ENCODE measurements at places on chromosomes 3 and 15. TPM values are rescaled to one million over a fixed set of nuclear protein-coding genes. Genes with fewer than 3 reads are reported as not detected.
A peak's percentile ranks its signal among the peaks of the same experiment; 100 is the strongest.

GRCh38 chr15:90851940-90852339, 16.4 kb upstream of the FURIN start:
- no peaks in the 10 kb centered on the region for H3K36me3 ChIP-seq
- H3K27me3 ChIP-seq: no peaks in the 10 kb centered on the region
- H3K4me1 ChIP-seq: peaks cover 7% of the 10 kb centered on the region
- no peak overlapping the region for H3K27ac ChIP-seq

Gene LSAMP
- total RNA-seq: 0.78 TPM

DNA sequence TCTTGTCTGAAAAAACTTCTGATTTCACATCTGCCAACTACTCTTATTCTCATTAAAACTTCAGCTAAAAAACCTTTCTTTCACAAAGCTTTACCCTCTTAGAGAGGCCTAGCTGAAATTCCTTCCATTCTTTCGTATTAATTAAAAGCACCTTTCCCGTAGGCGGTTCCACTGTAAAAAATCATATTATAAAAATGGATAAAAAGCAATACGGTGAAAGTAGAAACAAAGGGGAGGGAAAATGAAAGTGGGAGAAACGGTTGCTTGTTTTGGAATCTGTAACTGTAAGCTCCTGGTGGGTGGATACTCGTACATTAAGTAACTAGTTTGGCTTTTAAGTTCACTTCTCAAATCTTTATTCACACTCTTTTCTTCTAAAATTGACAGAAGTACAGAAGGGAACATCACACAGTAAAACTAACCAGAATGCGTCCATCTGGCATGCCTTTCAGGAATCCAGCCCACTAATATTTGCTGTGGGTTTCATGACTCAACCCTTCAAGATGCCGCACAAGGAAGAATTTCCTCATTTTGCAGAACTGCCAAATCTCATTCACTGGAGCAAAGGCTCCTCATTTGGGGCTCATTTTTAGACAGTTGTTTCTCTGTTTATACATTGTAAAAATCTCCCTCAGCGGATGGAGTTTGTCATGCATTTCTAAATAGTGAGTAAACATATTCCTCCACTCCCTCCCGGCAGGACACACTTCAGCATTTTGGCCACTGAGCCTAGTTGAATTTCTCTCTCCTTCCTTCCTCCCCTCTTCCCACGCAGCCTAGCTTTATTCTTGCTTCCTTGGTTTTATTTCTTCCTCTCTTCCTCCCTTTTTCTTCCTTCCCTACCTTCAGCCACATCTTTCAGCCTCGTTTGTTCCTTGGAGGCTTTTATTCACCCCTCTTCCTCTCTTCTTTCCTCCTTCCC, 419.5 kb upstream of the NAALADL2 start:
- H3K27ac ChIP-seq: peak overlapping the region; percentile 96
- peak overlapping the region; percentile 77 for H3K4me3 ChIP-seq
- H3K4me1 ChIP-seq: peaks cover 3% of the 10 kb centered on the region
- no peaks in the 10 kb centered on the region for H3K27me3 ChIP-seq

GRCh38 chr15:38782156-38782555, 217.5 kb upstream of the RASGRP1 start:
- H3K36me3 ChIP-seq: no peaks in the 10 kb centered on the region
- no peaks in the 10 kb centered on the region for H3K27me3 ChIP-seq
- H3K4me3 ChIP-seq: no peak overlapping the region
- H3K27ac ChIP-seq: no peak overlapping the region

- H3K4me3 ChIP-seq: no peak overlapping the region
- no peak overlapping the region for H3K27ac ChIP-seq
- DNase-seq: no peak
- no peaks in the 10 kb centered on the region for H3K27me3 ChIP-seq
- H3K36me3 ChIP-seq: no peaks in the 10 kb centered on the region
These were observed 17.3 kb downstream of the CD200 start for GRCh38 chr3:112350018-112350810.

- no peak for DNase-seq
- H3K4me3 ChIP-seq: no peak overlapping the region
- H3K27me3 ChIP-seq: no peaks in the 10 kb centered on the region
- no peak overlapping the region for H3K27ac ChIP-seq
These were observed 12.4 kb downstream of the ITGA11 start for GRCh38 chr15:68419301-68420175.

Gene FETUB
- total RNA-seq: not detected

GRCh38 chr15:101675015-101675414, 22.8 kb upstream of the TM2D3 start:
- no peak for DNase-seq
- H3K36me3 ChIP-seq: peaks cover 19% of the 10 kb centered on the region
- no peak overlapping the region for H3K4me3 ChIP-seq

DNA sequence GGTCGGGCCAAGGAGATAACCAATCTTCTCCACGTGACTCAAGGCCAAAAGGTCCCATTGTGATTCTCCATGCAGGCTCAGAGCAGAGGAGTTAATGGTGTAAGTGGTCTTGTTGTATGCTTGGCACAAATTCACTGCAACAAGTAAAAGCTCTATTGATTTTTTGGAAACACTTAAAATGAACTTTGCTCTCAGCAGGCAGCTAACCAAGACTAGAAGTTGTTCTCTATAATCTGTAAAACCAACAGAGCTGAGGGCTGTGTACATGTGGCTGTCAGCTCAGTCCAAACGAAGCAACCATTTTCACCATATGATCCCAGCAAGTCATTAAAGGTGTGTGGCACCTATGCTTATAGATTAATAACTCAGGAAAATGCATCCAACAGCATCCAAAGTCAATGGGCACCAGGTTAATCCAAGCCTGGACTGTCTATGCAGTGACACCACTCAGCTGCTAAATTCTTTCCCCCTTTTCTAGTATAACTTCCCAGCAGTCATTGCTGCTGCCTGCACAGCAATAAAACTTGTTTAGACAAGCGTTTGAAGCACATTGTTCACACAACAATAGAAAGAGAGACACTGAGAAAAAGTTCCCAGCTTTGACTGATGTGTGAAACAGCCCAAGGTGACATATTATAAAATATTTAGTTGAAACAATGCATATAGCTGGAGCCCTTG, 603.8 kb upstream of the ADAMTS9 start:
- no peaks in the 10 kb centered on the region for H3K36me3 ChIP-seq
- no peak for DNase-seq
- H3K27me3 ChIP-seq: no peaks in the 10 kb centered on the region
- no peak overlapping the region for H3K4me3 ChIP-seq
- no peaks in the 10 kb centered on the region for H3K4me1 ChIP-seq
- no peak overlapping the region for H3K27ac ChIP-seq

Gene KLHL40
- not detected for total RNA-seq

Gene KNG1
- total RNA-seq: not detected

Gene PPARG
- 20.7 TPM for total RNA-seq

Gene SELENOT
- 154 TPM for total RNA-seq

Gene CLDN16
- 0.27 TPM for total RNA-seq

Gene AHSG
- total RNA-seq: not detected

Gene CFAP161
- not detected for total RNA-seq

GRCh38 chr3:47578691-47579632, at the start of gene CSPG5:
Gene CSPG5 (minus strand): TSS chr3:47578865. CDS start chr3:47578693, 172 bp downstream.
- peaks cover 7% of the 10 kb centered on the region for H3K4me1 ChIP-seq
- H3K4me3 ChIP-seq: peak within 1 kb of the TSS; percentile 22
- H3K27ac ChIP-seq: no peak within 1 kb of the TSS
- no peaks in the 10 kb centered on the region for H3K27me3 ChIP-seq

GRCh38 chr15:33492434-33493052, 181.8 kb downstream of the RYR3 start:
- H3K27me3 ChIP-seq: no peaks in the 10 kb centered on the region
- DNase-seq: no peak
- no peaks in the 10 kb centered on the region for H3K36me3 ChIP-seq

DNA sequence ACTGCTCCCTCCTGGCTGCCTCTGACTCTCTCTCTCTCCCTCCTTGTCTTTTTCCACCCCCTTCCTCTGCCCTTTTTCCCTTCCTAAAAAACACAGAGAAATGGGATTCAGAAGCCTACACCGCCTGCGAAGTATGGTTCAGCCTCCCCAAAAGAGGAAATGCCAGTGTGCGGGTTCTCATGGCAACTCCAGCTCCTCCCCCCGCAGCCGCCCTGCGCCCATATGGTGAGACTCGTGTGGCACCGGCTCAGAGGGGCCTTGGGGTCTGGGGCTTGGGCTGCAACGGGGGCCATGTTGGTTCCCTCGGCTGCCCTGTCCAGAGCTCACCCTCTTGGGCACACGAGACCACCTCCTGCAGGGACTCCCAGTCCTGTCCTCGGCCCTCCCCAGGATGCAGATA, 23.6 kb upstream of the LINGO1 start:
- H3K27me3 ChIP-seq: no peaks in the 10 kb centered on the region
- H3K36me3 ChIP-seq: no peaks in the 10 kb centered on the region

DNA sequence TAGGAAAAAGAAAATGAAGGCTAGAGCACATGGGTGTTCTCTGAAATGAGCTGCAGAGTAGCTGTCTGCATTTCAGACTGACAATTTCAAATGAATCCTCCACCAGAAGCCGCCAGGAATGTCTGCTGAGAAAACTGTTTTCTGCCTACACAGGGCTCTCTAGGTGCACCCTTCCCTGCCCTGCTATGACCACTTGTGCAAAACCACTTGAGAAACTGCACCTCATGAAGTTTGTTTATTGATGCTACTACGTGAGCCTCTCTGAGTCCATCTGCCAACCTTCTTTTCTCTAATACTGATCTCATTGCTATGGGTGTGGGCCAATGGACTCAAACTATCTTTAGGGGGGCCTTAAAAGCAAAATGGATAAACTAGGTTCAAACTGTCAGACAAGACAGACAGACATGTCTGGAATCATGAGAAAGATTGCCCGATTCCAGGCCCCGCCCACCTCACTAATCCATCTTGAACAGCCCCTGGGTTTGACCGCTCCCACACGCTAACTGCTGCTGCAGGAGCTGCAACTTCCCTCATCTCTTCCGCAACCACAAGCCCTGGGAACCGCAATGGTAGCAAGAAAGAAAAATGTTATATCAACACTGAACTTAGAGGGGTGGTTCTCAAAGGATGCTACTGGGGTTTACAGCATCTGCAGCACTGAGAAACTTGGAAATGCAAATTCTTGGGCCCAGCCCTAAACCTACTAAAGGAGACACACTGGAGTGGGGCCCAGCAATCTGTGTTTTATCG, 9.0 kb upstream of the CD47 start:
- H3K27me3 ChIP-seq: no peaks in the 10 kb centered on the region
- DNase-seq: peak; percentile 81
- peak overlapping the region; percentile 80 for H3K27ac ChIP-seq
- H3K4me1 ChIP-seq: peaks cover 29% of the 10 kb centered on the region

Gene OSTN
- not detected for total RNA-seq

GRCh38 chr3:713947-714620, 378.7 kb upstream of the CNTN6 start:
- no peaks in the 10 kb centered on the region for H3K4me1 ChIP-seq
- no peaks in the 10 kb centered on the region for H3K27me3 ChIP-seq
- H3K4me3 ChIP-seq: no peak overlapping the region
- no peak overlapping the region for H3K27ac ChIP-seq
- H3K36me3 ChIP-seq: no peaks in the 10 kb centered on the region

- H3K4me3 ChIP-seq: no peak overlapping the region
- H3K27ac ChIP-seq: no peak overlapping the region
- no peaks in the 10 kb centered on the region for H3K27me3 ChIP-seq
- no peak for DNase-seq
- no peaks in the 10 kb centered on the region for H3K36me3 ChIP-seq
- H3K4me1 ChIP-seq: no peaks in the 10 kb centered on the region
These were observed 69.7 kb downstream of the LRRK1 start for GRCh38 chr15:100988857-100989256.

GRCh38 chr15:79037848-79038247, 52.7 kb downstream of the RASGRF1 start:
- no peak for DNase-seq
- H3K4me3 ChIP-seq: no peak overlapping the region
- H3K27ac ChIP-seq: no peak overlapping the region
- no peaks in the 10 kb centered on the region for H3K27me3 ChIP-seq
- H3K36me3 ChIP-seq: no peaks in the 10 kb centered on the region

GRCh38 chr3:12583280-12583679, 26.4 kb downstream of the MKRN2 start:
- no peak overlapping the region for H3K27ac ChIP-seq
- no peak overlapping the region for H3K4me3 ChIP-seq
- H3K27me3 ChIP-seq: no peaks in the 10 kb centered on the region
- no peak for DNase-seq
